ENCODE measurements at places on chromosomes 2 and 18.

- peak; percentile 84 for DNase-seq
Observed at GRCh38 chr2:222751821-222752719, 80.6 kb downstream of the MOGAT1 start.

GRCh38 chr2:18721038-18721922 is 131.9 kb upstream of the NT5C1B start:
- no peak for DNase-seq

GRCh38 chr2:75503048-75503607 is 57.6 kb downstream of the EVA1A start:
- DNase-seq = no peak

GRCh38 chr2:159146996-159147666 is 139.4 kb downstream of the WDSUB1 start:
- no peak for DNase-seq

DNA sequence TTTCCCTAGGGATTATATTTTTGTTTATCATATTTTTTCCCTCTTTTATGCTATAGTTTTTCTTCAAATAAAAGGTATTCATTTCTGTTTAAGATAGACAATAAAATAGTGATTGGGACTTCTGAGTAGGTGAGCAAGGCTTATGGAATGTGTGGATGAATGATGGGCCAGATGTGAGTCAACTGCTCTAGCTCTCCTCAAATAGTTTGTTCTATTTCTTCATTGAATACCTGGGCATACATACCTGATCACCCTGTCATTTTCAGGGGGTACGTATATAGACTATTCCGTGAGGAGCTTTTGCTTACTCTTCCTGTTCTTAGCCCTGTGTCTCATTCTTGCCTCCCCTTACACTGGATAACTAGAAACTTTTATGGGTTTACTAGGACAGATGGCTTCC is 41.9 kb downstream of the BABAM2 start:
- DNase-seq = no peak

GRCh38 chr2:164655750-164656149 is 34.5 kb upstream of the GRB14 start:
- no peak for DNase-seq

- no peak for DNase-seq
Observed at GRCh38 chr2:238286095-238286494, 2.3 kb downstream of the PER2 start.

GRCh38 chr2:39731546-39731945 is 47.5 kb downstream of the THUMPD2 start:
- no peak for DNase-seq

GRCh38 chr2:105470979-105471378 is 72.1 kb upstream of the FHL2 start:
- DNase-seq = no peak

GRCh38 chr2:240350006-240350355 is 85.5 kb upstream of the GPC1 start:
- no peak for DNase-seq

- no peak for DNase-seq
Observed at GRCh38 chr2:175698061-175698460, 304.0 kb downstream of the LNPK start.

DNA sequence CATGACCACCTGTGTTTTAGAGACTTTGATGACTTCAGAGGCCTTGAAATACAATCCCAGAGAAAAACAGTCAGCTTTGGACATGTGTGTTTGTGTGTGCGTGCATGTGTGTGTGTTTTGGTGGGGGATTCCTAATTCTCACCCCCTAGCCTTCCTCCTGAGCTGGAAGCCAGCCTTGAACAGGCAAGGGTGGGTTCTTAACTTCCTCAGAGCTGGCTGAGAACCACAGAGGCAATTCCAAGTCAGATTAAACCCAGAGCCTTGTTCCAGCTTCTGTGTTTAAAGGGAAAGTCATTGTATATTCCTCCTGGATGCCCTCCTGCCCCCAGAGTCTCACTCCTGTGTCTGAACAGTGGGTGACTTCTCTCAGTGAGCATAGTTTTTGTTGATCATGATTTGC is 45.2 kb upstream of the MGAT4A start:
- DNase-seq = no peak

- DNase-seq = no peak
Observed at GRCh38 chr2:56357655-56358295, 174.0 kb downstream of the CCDC85A start.

DNA sequence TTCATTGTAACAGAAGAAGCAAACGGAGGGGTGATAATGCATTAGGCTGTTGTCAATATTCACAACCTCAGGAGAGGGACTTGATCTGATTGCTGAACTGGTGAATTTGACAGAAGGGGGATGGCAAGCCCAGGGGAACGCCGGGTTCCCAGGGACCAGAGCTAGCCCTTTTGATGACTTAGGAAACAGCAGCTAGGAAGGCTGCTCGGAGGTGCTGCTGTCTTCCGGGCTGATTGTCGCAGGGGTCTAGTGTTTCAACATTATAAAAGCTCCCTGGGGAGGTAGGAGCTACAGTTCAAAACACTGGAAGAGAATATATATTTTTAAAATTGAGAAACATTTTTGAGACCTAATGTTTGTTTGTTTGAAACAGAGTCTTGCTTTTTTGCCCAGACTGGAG is 47.3 kb downstream of the CD8B2 start:
- no peak for DNase-seq

DNA sequence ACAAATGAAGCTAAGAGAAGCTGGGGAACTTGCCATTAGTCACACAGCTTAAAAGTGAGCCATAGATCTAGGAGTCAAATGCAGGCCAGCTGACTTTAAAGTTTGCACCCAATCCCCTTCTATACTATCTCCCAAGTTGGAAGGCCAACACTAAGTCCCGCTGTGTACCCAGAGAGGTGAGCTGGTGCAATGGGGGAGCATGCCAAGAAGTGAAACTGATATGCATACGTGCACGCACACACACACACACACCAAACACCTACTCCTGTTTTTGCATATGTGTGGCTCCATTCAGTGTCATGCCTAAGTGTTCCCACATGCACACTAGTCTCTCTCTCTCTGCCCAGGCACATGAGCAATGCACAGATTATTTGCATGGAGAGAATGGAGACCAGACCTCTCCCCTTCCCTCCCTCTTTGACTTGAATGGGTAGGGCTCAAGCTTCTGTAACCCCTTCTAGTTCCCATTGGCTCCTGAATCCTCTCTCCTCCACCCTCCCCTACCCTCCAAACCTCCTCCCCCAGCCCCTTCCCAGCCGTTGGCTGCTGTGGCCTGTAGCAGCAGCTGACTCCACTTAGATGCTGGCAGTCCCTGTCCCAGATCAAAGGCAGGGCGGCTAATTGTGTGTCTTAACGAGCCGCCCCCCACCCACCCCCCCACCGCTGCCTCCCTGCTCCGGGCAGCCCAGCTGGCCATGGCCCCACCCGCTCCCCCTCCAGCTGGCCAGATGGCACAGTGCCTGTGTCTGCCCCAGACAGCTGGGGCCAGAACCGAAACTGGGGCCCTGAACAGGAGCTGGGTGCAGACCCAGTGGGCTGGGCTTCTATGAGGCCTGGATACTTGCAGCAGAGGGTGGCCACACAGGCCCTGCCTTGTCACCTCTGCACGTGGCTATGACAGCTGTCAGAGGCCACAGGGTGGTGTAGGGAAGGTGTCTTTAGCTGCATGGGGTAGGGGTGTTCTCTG is 5.6 kb downstream of the WNT10A start:
- DNase-seq = no peak

GRCh38 chr2:46695283-46695682 is 215.9 kb downstream of the TMEM247 start:
- no peak for DNase-seq

DNA sequence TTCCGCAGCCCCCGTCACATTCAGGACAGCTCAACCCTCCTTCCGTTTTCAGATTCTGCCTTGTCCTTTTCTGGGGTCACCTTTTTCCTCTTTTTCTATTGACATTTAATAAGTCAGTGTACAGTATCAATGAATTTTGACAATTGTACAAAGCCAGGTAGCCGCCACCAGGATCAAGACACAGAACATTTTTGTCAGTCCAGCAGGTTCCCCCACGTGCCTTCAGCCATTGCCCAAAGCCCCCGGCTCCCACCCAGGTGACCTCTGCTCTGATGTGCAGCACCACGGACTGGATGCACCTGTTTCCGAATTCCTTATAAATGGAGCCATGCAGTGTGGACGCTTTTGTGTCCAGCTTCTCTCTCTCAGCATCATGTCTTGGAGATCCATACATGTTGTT is 30.0 kb downstream of the CROCC2 start:
- no peak for DNase-seq

GRCh38 chr2:201228271-201228911 is 31.9 kb upstream of the CASP8 start:
- DNase-seq = no peak

DNA sequence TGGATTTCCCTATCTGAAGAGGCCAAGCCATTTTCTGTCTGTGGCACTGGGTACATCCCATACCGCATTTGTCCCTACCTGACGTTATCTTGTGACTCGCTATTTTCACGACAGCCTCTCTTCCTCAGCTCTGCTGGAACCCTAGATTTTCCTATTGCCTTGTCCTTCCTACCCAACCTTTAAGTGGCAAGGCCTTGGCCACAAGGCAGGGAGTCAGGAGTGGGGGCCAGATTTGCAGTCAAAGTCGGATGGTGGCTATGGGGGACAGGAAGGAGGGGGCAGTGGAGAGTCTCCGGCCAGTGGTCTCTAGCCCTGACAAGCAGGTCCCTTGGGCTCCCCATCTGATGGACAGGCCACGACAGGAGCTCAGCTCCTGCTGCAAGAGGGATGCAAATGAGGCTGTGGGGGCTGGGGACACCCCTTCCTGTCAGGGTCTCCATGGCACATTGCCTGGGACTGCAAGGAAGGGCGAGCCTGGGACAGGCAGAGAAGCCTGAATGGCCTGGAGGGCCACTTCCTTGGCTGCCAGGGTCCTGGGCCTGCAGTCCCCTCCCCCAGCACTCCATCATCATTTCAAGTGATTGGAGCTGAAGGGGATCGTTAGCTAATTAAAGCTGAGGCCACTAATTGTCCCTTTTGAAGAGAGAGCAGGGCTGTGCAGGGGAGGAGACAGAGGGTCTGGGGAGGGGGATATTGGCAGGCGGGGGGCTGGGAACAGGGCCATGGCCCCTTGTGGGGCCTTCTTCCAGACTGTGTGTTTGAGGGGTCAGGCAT is 6.3 kb upstream of the ECEL1 start:
- DNase-seq = no peak

- no peak for DNase-seq
Observed at GRCh38 chr18:4510711-4511110, 55.6 kb upstream of the DLGAP1 start.

GRCh38 chr2:240369801-240370585 is 65.5 kb upstream of the GPC1 start:
- no peak for DNase-seq

DNA sequence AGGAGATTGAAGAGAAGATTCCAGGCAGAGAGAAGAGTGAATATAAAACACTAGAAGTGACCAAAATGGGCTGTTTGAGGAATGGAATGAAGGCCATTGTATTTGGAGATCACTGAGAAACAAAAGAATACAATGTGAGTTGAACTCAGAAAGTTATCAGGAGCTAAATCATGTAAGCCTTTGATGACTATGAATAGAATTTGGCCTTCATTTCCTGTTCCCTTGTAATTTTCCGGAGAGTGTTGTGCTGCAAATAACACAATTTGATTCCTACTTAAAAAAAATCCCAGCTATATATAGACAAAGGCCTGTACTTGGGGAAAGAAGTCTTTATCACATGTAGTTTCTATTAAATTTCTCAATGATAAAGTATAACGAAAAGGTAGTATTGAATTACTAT is 33.7 kb upstream of the KYNU start:
- DNase-seq = no peak

GRCh38 chr2:134217924-134218323 is 35.9 kb upstream of the MGAT5 start:
- peak; percentile 26 for DNase-seq

DNA sequence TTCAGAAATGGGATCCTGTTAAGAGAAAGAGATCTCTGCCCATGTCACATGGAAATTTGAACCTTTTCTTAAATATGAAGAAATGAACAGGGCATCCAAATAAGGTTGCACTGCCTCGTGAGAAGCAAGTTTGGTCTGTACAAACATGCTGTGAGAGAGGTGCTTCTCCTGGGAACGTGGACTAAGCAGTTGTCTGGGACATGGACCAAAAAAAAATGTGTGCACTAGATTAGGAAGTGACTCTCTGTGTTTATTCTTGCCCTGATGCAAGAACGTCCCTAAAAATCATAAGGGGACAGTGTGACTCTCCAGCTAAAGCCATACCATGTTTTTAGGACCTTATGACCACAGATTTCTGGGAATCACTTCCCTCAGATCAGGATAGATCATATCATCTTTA is 23.7 kb upstream of the GCG start:
- no peak for DNase-seq

DNA sequence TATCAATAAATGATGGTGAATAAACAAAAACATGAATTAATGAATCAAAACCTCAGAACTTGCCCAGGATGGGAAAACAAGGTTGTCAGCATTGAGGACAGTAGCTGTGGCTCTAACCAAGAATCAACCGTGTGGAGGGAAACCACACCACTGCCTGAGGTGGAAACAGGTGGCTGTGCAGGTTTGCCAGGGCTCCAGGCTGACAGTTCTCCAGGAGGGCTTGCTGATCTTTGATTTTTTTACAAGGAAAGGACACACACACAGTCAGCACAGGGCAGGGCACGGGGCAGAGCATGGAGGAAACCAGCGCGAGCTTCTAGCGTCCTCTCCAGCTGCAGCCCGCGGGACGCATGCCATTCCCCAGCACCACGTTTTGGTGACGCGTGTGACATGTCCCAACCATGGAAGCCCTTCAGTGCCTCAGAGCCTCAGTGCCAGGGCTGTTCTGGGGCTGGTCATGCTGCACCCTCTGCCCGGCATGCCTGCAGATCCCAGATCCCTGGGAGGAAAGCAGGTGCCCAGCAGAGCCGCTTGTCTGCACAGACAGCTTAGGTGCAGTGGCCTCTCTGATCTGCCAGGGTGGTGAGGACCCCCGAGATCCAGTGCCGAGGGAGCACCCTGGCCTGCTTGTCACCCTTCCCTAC is 15.8 kb upstream of the AGXT start:
- DNase-seq = no peak

DNA sequence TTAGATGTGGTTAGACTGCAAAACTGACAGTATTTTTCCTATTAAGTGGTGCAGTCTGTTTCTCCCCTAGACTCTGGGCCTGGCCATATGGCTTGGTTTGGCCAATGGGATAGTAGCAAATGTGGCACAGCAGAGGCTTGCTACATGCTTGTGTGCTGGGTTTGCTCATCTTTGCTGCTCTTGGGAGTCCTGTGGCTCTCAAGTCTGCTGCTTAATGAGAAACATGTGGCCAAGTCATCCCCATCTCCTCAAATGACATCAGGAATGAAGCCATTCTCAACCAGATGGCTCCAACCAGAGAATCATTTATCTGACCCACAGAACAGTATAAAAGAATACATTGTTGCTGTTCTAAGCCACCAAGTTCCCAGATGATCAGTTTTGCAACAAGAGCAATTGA is 57.1 kb upstream of the PAX3 start:
- no peak for DNase-seq

DNA sequence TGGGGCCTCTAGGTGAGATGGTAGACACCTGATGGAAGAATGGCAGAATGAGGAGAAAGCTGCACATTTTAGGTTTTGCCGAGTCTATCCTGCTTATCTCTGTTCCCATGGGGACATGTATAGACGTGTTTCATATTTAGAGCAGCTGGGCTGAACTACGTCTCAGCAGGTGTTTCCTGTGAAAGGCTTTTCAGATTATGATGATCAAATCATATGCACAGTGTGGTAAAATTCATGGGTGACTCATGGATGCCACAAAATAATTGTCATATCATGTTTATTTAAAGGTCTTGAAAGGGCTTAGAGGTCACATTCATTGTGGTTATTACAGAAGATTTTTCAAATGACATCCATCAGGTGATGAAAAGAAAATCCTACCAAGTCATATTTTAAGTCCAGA is 90.5 kb downstream of the ICOS start:
- peak; percentile 43 for DNase-seq
